ENCODE measurements at places on chromosomes 6 and 20.

DNA sequence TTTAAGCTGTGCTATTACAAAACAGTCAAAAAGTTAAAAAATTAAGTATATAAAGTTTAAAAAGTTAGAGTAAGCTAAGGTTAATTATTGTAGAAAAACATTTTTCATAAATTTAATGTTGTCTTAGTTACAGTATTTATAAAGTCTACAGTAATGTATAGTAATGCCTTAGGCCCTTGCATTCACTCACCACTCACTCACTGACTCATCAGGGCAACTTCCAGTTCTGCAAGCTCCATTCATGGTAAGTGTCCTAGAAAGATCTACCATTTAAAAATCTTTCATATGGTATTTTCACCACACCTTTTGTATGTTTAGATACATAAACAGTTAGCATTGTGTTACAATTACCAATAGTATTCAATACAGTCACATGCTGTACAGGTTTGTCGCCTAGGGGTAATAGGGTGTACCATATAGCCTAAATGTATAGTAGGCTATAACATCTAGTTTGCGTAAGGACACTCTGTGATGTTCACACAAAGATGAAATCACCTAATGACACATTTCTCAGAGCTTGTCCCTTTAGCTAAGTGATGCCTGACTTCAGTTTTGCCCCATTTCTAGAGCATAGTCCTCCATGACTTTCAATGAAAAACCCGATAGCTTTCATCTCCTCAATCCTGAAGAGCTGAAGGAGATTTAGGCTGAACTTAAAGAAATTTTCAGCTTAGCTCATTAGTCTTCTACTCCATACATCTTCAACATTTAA is 14.9 kb upstream of the HLA-DRA start:
- no peak for DNase-seq

DNA sequence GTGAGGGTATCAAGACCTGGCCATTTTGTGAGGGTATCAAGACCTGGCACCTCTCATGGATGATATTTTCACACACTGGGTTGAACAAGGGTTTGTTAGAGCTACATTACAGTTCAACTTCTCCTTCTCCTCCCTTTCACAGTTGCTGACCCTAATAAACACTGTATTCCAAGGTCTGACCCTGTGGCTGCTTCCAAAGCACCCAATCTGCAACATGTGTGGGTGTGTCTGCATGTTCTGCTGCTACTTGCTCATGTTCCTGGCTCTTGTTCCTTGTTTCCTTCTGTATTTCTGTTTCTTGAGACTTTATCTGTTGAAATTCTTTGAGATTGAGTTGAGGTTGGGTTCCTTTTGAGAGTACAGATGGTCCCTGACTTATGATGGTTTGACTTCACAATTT is 162.1 kb upstream of the GMDS start:
- no peak for DNase-seq

GRCh38 chr6:80605165-80605989 is 498.9 kb downstream of the BCKDHB start:
- DNase-seq, result no peak

DNA sequence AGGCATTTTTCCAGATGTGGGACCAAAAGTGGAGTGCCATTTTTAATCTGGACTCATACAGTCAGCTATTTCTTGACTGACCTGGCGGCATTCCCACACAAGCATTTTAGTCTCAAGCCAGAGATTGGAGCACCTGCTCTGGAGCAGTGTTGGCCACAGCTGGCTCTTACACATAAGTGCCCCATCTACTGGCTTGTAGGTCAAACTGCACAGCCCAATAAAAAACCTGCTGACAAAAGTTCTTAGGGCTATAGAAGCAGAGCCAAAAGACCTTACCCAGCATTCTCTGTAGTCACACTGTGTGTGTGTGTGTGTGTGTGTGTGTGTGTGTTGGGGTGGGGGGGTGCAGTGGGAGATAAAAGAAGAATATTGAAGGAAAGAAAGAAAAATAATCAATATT is 38.6 kb upstream of the SENP6 start:
- DNase-seq, result no peak

GRCh38 chr20:45072066-45072465 is 28.9 kb downstream of the KCNS1 start:
- no peak for DNase-seq

GRCh38 chr6:43770372-43771209 is 580 bp downstream of the VEGFA start:
- no peak for DNase-seq

- no peak for DNase-seq
These were observed 47.6 kb downstream of the CD109 start for GRCh38 chr6:73743556-73743955.

DNA sequence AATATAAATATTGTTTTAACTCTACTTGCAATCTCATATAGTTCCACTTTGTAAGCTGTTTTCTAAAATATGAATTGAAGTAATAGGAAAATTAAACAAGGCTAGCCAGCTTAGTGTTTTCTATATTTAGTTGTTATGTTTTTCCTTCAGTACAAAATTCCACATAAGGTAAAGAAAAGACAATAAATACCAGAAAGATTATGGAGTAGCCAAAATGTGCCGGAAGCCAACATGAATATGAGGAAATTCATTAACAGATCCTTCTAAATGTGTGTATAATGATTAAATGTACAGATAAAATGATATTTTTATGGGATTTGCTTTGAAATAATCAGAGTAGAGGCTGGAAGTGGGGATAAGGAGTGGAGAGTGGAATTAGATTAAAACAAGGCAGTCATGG is 52.5 kb upstream of the COL21A1 start:
- no peak for DNase-seq

DNA sequence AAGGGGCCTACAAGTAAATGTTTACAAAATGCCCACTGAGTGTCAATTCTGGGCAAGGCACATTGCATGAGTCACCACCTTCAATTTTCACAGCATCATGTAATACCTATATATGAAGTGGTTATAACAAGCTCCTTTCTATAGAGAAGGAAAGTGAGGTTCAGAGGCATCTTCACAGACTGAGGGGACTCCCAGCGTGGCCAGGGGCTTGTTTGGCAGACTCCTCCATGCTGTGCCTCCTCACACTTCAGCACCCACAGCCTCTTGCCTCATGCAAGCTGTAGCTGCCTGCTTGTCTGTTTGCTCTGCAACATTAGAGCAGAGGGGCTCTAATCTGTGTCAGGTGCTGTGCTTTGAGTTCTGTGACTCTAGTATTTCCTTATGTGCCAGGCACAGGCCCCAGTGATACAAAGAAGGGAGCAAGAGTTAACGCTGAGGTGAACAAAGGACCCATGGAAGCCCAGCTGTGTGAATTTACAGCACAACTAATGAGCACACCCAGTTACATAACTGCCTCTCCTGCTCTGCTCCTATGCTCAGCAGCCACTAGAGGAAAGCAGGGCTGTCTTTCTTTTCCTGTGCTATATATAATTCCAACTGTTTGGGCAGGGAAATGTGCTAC is 72.3 kb downstream of the ZHX3 start:
- no peak for DNase-seq

DNA sequence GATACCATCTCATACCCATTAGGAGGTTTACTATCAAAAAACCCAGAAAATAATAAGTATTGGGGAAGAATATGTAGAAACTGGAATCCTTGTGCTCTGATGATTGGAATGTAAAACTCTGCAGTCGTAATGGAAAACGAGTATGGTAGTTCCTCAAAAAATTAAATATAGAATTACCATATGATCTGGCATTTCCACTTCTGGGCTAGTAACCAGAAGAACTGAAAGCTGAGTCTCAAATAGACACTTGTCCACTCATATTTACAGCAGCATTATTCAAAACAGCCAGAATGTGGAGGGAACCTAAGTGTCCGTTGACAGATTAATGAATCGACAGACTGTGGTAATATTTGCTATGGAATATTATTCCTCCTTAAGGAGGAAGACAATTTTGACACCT is 44.3 kb downstream of the FOXC1 start:
- no peak for DNase-seq

DNA sequence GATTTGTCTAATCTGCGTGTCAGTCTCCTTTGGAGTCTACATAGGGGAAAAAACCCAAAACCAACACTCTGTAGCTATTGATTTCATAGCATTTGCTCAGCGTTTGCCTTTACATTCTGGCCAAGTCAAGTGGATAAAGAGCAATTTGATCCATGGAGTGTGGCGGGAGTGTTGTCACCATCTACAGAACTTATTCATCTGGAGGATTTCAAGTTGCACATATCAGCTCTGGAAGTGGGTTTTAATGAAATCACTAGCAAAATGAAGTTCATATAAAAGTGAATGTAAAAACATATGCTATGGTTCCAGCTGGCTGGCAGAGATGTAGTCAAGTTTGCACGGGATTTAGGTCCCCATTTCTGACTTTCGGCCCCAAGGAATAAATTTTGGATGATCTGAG is 219.7 kb upstream of the SUPT3H start:
- DNase-seq, result no peak

DNA sequence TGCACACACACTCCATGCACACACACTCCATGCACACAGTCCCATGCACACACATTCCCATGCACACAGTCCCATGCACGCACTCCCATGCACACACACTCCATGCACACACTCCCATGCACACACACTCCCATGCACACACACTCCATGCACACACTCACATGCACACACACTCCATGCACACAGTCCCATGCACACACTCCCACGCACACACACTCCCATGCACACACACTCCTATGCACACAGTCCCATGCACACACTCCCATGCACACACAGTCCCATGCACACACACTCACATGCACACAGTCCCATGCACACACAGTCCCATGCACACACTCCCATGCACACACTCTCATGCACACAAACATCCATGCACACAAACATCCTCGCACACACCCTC is 168.4 kb downstream of the TTLL2 start:
- no peak for DNase-seq

DNA sequence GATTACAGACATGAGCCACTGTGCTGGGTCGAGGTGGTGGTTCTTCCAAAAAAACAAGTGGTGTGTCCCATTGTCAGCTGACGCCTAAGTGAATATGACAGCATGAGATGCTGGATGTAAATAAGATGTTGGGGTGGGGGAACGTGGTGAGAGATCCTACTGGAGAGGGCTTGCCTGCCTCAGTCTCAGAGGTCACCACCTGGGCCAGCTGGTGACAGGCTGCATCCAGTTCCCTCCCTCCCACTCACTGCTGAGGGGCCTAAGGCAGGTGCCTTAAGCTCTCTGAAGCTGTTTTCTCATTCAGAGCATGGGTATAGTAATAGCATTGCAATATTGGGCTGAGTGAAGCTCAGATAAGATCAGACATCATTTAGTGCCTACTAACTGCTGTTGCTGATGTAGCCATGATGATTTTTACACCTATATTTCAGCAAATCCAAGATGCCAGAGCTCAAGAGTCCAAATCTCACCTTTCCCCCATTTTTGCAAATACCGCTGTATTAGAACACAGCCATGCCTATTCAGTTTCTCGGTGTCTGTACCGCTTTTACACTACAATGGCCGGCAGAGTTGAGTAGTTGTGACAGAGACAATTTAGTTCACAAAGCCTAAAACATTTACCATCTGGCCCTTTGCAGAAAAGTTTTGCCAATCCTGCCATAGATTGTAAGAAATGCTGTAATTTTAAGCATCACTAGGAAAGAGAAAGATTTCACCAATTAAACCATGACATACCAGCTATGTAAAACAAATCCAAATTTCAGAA is 171.3 kb downstream of the ANKRD60 start:
- no peak for DNase-seq

GRCh38 chr6:31892821-31893220 is 4.7 kb downstream of the EHMT2 start:
- no peak for DNase-seq

- DNase-seq, result no peak
These were observed 16.0 kb upstream of the PTCRA start for GRCh38 chr6:42899871-42900270.

- DNase-seq, result no peak
These were observed 573.6 kb upstream of the EPHA7 start for GRCh38 chr6:93992976-93993375.

- no peak for DNase-seq
These were observed 29.9 kb upstream of the SERINC1 start for GRCh38 chr6:122501475-122501874.

DNA sequence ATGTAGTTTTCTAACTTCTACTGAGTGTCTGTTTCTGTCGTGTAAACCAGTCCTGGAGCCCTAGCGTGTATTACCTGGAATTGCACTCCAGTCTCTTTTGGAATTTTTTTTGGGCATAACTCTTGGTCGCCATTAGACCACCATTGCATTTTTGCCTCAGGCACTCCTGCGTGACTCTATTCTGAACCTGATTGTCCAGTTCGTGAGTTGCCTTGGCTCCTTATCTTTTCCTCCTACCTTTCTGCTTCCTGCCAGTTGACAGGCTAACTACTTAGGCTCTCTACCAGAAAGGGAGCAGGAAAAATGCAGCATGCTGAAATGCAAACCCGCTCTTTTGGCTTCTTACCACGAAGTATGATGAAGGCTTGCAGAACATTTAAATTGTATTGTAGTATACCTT is 490.9 kb upstream of the SOX4 start:
- DNase-seq, result no peak

- no peak for DNase-seq
These were observed 13.8 kb downstream of the ASIP start for GRCh38 chr20:34254979-34255378.

DNA sequence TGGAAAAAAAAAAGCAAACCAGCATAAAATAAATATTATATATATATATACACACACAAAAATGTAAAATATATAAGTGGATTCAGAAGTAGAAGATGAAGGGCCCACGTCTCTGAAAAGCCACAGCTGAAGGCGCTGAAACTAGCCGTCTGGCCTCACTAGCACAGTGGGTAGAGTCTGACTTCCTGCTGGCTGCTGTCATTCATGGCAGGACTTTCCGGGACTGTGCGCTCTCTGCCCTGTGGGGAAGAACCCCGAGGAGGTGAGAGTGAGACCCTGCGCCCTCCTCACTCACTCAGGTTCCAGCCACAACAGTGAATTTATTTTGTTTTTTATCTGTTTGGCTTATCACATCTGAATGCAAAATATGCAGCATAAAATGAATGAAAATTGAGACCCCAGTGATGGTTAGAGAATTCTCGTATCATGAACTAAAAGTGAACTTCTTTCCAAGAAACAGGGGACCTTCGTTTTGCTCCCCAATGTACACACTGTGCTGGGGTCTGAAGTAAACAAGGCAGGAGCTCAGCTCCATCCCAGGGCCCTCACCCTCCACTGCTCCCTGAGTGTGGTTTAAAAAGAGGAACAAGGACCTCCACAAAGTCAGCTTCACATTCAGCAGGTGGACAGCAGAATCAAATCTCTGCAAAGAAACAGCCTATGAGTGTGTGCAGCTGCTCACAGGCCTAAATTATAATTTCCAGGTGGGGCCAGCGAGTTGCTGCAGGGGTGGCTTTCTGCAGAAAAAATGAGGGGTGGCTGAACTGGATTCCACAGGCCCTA is 1.3 kb upstream of the RAMACL start:
- DNase-seq, result no peak
